HS-27A (cell line): ENCODE measurements at places on chromosomes 7 and 10.

DNA sequence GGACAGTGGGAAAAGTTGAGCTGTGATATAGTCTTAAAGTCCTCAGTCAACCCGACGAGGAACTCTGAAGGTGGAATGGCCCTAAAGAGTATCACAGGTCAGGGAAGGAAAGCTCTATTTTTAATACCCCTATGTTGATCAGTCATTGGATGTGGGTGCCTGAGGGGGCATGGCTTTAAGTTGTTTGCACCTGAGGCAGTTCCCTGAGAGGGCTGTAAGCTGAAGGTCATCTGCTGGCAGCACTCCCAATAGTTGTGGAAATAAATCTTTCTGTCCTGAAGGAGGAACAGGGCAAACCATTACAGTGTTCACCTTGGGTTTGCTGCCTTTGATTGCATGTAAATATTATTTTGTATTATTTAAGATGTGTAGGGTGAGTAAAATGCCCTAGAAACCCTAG lies 17.8 kb upstream of the C1GALT1 start:
- DNase-seq, result no peak

DNA sequence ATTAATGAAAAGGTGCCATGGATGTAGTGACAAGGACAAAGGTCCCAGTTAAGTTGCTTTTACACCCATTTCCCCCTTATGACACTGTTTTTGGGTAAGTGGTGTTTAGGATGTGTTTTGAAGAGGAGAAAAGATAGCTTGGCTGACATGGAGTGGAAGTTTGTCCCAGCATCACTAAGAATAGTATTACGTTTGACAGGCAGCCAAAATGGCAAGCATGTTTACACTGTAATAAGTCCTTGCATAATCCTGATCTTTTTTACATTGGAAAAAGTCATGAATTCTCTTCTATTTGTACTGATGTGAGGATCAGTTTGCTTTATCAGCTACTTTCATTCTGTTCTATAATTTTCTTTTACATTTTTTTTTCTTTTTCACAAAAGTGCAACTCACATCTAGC lies 137.8 kb downstream of the CHRM2 start:
- no peak for DNase-seq

- DNase-seq, result no peak
Measured at GRCh38 chr10:129740532-129741279, 223.4 kb downstream of the EBF3 start.

- no peak for DNase-seq
Measured at GRCh38 chr10:100076750-100077149, 4.9 kb downstream of the CPN1 start.

- DNase-seq, result no peak
Measured at GRCh38 chr7:131521651-131522163, 34.7 kb downstream of the PODXL start.

GRCh38 chr7:55774327-55775050 lies 88.1 kb downstream of the SEPTIN14 start:
- no peak for DNase-seq

GRCh38 chr10:122656308-122656705 lies 43.3 kb downstream of the C10orf120 start:
- DNase-seq, result no peak

DNA sequence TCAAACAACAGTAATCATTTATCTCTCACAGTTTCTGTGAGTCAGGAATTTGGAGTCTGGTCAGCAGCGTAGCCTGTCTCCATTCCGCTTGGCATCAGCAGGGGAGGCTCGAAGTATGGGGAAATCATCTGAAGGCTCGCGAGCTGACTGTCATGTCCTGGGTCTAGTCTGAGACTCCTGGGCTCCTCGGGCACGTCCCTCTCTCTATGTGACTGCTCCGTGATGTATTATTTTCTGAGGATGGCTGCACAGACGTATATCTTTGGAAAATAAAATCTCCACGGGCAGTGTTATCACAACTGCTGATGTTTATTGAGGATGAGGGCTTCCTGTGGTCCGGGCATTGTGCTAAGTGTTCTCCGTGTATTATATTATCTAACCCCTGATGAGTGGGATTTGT lies 23.3 kb upstream of the PCGF5 start:
- no peak for DNase-seq

- no peak for DNase-seq
Measured at GRCh38 chr7:44223362-44224079, 22.7 kb downstream of the YKT6 start.

GRCh38 chr10:74255214-74255613 lies 104.2 kb downstream of the ADK start:
- DNase-seq, result no peak

DNA sequence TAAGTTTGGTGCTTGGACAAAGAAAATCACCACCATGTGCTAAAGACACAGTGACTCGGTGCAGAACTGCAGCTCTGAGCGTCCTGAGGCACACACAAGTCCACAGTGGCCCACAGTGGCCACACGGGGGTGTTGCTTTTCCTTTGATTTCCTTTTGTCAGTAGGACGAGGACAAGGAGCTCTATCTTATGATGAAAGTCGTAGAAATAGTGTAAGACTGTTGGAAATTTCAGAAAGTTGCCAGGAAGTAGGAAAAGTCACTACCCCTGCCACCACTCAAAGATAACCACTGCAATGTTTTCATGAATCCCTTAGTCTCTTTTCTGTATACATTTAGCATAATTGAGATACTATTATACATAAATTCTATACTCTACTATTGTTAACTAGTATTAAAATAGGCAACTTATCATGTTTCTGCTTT lies 146.0 kb downstream of the TNS3 start:
- no peak for DNase-seq

- DNase-seq, result no peak
Measured at GRCh38 chr7:85065888-85066485, 120.9 kb downstream of the SEMA3D start.

DNA sequence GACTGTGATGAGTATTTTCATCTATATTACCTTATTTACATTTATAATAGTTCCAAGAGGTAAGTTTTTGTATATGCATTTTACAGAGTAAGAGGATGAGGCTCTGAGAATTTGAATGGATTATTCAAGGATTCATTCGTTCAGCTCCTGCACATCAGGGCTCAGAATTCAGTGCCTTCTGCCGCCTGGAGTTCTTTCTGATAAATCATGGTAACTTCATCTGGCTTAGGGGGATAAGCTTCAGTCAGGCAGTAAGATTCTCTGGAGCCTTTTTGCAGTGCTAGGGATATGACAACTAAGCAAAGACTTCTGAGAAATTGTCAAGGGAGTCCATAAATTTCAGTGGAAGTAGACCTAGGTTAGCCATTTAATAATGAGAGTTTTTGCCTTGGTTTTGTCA lies 668.6 kb downstream of the NRG3 start:
- no peak for DNase-seq

- no peak for DNase-seq
Measured at GRCh38 chr10:33950206-33950605, 615.7 kb upstream of the NRP1 start.

- no peak for DNase-seq
Measured at GRCh38 chr10:12914111-12914510, 87.4 kb downstream of the CCDC3 start.

DNA sequence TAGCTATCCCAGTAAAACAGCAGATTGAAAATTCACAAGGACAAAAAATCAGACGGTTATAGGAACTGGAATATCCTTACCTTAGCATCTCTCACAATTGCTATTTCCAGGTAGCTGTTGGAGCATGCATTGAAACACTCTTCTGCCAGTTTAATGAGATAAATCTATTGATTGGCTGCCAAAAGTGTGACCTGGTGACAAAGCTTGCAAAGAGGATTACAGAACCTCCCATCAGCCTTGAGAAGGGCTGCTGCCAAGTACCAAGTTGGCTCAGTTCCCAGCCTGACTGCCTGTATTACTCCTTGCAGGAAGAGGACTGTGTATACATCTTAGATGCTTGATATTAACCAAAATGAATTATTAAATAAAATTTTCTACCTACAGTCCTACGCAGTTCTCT lies 5.1 kb downstream of the PRLHR start:
- DNase-seq, result no peak

GRCh38 chr7:49060743-49061142 lies 136.4 kb downstream of the CDC14C start:
- no peak for DNase-seq

GRCh38 chr10:13740461-13740860 lies 153.7 kb downstream of the PRPF18 start:
- DNase-seq, result no peak
